ENCODE measurements at places on chromosomes 16 and 17.

DNA sequence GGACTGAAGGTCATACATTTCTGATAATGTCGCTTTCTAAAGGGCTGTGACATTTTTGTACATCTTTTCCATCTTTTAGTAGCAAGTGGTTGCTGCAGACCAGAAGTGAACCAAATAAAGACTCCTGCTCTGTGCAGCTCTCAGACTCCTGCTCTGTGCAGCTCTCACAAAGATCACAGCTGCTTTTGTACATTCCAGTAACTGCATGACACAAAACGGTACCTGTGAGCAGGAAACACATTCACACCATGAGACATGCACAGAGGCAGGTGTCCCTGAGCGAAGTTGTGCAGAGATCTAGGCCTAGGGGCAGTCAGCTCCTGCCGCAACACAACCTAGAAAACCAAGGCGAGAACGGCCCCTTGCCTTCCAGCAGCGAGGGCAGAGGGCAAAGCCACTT is 67.5 kb downstream of the KLHDC4 start:
- no peak for DNase-seq

DNA sequence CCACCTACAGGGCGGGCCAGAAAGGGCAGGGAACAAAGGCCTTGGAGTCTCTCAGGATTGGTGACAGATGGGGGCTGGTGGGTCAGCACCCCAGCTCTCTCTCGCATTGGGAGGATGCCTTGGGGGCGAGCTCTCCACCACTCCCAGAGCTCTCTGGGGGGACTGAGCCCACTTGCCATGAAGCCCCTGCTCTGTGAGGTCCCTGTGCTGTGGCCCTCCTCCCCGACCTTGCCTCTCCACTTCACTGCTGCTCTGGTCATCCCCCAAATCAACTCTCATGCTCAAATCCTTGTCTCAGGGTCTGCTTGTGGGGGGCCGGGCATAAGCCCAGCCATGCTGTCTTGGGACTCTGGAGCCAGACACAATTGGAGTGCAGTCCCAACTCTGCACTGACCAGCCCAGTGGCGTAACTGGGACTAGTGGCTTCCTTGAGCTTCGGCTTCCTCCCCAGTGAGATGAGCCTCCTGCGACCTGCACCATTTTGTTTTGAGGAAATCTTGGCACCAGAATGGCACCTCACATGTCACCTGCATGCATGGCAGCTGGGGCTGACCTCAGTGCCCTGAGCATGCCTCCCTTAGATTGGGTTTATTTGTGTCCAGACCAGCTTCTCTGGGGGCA is 184.5 kb downstream of the IRF8 start:
- DNase-seq = no peak

DNA sequence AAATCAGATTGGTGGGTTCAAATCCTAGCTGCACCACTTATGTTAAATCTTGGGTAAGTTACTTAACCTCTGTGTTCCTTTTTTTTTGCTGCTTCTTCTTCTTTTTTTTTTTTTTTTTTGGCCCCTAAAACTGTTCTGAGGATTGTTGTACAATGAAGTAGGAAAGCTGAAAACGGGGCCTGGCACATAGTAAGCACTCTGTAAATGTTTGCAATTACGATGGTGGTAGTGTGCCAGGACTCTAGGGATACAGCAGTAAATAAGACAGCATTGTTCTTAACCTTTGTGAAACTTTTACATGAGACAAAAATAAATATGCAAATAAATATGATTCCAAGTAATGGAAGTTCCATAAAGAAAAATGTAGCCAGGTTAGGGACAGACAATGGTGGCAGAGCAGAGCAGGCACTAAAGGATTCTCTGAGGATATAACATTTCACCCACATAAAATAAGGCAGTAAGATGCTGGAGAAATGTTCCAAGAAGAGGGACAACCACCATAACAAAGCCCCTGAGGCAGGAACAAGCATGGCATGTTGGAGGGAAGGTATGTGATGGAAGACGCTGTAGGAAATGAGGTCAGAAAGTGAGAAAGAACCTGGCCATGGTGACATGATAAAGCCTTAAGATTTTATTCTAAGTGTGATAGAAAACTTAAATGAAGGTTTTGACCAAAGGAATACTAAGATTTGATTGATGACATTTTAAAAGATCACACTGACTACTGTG is 127.3 kb downstream of the NLK start:
- no peak for DNase-seq

GRCh38 chr16:74898659-74899058 is 86.3 kb downstream of the WDR59 start:
- no peak for DNase-seq

- DNase-seq = no peak
Observed at GRCh38 chr17:65902155-65902554, 289.8 kb downstream of the CEP112 start.

DNA sequence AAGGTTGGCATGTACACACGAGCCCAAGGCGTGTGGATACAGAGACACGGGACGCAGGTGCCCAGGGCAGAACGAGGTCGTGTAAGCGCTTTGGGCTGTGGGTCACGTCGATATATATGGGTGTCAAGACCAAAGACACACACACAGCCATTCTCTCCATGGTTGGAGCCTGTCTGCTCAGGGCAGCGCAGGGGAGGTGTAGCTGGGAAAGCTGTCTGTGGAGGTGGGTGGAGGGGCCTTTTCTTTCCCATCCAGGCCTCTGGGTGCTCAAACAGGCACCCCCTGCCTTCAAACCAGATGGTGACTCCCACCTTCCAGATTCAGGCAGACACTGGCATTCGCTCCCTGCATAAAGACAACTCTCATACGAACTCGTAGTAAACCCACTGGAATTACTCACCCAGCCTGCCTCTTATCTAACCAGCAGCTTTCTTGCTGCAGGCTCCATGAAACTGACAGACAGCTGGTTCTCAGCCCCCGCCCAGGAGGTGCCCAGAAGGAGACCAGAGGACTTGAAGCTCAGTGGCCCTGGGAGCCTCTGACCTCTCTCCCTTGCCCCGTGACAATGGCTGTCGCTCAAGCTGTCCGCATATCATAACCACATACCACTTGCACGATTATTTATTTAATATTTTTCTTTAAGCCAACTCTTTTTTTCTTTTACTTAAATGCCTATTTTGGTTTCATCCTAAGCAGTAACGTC is 237.1 kb downstream of the KATNIP start:
- no peak for DNase-seq

DNA sequence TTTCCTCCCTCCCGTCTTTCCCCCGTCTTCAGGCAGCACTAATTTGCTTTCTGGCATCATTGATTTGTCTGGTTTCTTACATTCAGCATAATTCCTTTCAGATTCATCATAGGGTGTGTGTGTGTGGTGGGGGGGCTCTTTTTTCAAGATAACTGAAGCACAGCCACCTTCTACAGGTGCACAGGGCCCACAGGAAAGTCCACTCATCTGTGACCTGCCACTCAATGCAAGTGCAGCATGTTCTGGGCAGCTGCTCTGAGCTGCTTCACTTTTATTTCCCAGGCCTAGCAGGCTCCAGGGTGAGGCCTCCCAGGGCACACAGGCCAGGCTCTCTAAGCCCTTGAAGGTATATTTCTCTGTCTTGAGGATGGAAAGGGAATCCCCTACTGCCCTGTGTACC is 35.2 kb upstream of the MYH10 start:
- no peak for DNase-seq

DNA sequence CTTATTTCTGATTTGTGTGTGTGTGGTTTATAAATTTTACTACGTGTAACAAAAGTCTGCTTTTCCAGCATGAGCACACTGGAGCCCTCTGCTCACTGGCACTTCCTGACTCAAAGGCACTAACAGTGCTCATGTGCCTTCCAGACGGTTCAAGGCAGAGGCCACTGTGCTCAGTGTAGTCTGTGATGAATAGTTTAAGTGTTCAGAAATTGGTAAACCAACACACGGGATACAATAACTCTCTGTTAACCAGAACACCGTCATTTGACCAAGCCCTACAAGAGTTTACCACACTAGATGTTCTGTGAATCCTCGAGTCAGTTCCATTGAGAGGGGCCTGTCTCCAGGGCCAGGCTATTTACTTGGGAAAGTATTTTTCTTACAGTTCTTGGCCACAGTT is 191.9 kb downstream of the MRTFB start:
- DNase-seq = no peak

DNA sequence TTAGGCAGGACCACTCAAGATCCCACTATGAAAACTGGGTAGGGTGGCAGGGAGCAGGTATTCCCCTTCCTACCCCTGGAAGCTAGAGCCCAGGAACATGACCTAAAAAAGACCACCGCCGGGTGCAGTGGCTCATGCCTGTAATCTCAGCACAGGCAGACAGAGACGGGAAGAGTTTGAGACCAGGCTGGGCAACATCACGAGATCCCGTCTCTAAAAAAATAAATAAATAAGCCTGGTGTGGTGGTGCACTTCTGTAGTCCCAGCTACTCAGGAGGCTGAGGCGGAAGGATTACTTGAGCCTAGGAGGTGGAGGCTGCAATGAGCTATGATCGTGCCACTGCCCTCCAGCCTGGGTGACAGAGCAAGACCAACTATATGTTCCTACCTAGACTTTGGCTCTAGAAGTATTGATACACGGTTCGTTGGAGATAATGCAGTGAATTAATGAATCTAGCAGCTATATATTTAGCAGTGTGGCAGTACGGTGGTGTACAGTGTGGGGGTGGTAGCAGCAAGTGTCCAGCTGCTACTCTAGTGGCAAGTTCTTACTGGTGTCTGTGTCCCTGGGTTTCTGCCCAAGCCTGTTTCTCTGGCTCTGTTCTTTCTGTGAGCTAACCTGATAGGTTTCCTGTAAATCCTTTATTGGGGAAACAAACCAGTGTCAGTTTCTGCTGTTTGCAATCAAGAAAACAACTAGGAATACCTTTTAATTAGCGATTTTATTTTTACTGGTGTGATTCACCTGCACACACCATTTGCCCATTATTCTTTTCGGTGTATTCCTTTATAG is 3.3 kb upstream of the USP31 start:
- DNase-seq = no peak

DNA sequence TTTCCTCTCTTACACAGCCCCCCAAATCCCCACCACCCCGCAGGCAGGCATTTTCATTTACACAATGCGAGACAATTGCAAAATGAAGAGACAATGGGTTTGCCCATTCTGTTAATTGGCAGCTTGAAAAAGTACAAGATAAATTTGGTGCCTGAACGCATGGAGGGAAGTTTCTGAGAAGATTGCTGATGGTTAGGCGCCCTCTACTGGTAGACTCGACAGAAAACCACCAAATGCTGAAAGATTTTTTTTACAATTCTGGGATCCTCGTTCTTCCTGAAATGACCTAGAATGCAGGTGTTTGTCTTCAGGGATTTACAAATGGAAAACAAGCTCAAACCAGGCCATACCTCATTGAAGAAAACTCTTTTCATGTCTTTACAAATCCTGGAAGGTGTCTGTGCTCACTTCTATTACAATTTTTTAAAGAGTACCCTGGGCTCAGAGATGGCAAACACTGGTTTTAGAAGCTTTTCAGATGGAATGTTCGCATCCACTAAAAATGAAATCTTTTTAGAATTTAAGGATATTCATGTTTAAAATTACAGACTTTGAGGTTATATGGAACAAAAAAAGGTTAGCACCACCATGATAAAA is 338.5 kb downstream of the PMP22 start:
- peak; percentile 76 for DNase-seq

GRCh38 chr16:80988756-80989155 is 17.9 kb downstream of the CMC2 start:
- DNase-seq = no peak

- no peak for DNase-seq
Observed at GRCh38 chr17:62674363-62674739, 46.9 kb downstream of the MRC2 start.

DNA sequence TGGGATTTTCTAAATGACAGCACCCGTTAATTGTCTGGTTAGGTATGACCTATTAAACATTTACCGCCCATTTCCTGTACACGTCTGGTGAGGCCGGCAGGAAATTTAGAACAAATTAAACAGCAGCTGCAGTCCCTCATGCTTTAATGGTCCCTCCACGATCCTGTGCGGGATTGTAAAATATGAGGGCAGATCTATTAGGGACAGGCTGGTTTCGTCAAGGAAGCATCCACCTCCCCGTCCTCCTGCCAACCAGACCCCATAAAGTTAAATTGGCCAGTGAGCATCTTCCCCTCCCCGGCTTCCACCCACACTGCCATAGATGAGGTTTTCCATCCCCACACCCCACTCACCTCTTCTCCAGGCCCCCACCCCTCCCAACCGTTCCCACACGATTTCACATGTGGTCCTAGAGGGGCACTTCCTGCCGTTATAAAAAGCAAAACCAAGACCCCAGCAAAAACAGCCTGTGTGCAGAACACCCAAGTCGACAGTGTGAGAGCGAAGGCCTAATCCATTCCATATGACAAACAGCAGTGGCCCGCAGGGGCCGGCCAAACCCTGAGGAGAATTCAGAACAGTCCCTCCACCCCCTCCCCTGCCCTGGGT is 331.9 kb downstream of the FOXL1 start:
- DNase-seq = peak; percentile 44

- no peak for DNase-seq
Observed at GRCh38 chr17:8706431-8706830, 38.2 kb downstream of the CCDC42 start.

- DNase-seq = peak; percentile 3
Observed at GRCh38 chr16:50021544-50021943, 3.5 kb upstream of the CNEP1R1 start.

- no peak for DNase-seq
Observed at GRCh38 chr17:79152110-79152509, 77.5 kb downstream of the ENGASE start.

GRCh38 chr17:76575570-76575969 is 10.1 kb downstream of the ST6GALNAC2 start:
- DNase-seq = no peak

- DNase-seq = peak; percentile 33
Observed at GRCh38 chr16:74608944-74609343, 2.0 kb upstream of the GLG1 start.

- DNase-seq = no peak
Observed at GRCh38 chr16:13076878-13077277, 175.5 kb downstream of the SHISA9 start.

DNA sequence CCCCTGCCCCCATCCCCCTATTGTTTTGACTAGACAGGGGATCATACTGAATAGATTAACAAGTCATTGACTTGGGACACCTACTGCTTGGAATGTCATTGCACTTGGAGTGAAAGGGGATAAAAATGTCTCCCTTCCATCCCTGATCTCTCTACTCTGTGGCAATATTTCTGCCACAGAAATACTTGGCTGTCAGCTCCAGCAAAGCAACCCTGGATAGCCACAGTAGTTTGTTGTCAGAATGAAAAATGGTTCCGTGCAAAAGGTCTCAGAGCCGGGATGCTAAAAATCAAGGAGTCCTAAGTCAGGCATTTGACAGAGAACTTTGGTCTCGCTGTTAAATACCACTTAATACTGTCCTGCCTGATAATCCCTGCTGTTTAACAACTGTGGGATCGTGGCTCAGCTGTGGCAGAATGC is 722.0 kb upstream of the SOX9 start:
- peak; percentile 66 for DNase-seq

GRCh38 chr17:45144199-45145034 is 3.9 kb upstream of the HEXIM1 start:
- DNase-seq = no peak

DNA sequence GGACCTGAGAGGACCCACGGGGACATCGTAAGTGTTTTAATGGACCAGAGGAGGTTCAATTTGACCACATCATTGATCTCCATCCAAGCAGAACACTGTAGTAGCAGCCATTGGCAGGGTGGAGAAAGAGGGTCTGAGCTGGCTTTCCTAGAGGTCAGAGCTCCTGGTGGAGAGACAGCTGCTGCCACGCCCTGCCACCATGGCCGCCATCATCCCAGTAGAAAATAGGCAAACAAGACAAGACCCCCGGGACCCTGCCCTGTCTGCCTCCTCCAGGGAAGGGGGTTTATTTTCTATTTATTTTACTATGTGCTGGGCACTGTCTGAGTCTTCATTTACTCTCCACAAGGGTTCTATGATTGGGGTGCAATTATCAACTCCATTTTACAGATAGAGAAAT is 11.4 kb upstream of the ITGA3 start:
- no peak for DNase-seq

All from fibroblast of skin of right biceps (primary cell).